ENCODE measurements at places on chromosomes 7 and 10.
A peak's percentile ranks its signal among the peaks of the same experiment; 100 is the strongest.

GRCh38 chr7:17968791-17969715 is 28.8 kb upstream of the SNX13 start:
- DNase-seq, result no peak

DNA sequence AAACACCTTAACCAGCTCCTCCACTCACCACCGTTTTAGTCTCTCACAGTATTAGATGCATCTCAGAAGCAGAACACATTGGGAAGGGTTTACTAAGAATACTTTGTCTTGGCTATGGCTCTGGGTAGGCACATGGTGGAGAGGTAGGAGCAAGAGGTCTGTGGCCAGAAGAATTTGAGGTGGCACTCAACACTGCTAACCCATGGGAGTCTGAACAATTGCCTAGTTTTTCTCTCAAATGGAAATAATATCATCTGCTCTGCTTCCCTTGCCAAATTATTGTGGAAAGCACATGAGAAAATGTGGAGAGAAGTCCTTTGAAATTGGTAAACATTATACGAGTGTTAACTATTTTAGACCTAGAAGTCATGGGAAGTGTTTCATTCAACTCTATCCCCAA is 214.3 kb downstream of the SKAP2 start:
- no peak for DNase-seq

- no peak for DNase-seq
Measured at GRCh38 chr10:64101606-64102263, 580.5 kb downstream of the REEP3 start.

- no peak for DNase-seq
Measured at GRCh38 chr7:45153233-45153632, 4.4 kb upstream of the RAMP3 start.

- no peak for DNase-seq
Measured at GRCh38 chr7:25720427-25720826, 431.6 kb upstream of the NFE2L3 start.

DNA sequence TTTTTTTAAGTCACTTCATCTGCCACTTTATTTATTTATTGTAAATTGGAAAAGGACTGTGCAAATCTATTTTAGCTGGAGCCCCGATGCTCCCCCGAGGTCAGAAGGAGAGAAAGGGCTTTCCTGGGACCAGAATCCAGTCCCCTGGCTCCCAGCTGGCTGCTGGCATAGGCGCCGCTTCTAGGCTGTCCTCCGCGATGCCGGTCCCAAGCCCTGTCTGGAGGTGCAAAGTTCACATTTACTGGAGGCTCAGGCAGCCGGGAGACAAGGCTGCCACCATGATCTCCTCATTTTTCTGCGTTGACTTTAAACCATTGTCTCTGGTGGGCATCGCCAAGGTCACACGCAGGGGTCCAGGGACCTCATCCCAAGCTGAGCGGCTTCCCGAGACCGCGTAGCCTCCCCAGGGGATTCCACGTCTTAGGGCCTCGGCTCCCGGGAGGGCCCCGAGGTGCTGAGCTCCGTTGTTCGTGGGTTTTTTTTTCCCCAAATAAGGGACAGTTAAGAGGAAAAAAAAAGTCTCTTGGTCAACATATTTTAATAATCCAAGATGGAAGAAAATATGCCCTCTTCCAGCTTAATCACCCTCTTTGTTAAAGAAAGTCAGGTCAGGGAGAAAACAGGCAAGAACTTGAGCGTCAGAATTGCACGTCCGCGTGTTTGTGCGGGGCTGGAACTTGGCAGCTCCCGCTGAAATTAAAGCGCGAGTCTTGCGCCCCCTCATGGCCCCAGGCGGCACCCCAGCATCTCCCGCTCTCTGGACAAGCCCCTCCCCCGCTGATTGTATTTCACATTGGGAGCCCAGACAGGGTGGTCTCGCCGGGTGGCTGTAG is 11.9 kb downstream of the RGR start:
- peak; percentile 57 for DNase-seq

DNA sequence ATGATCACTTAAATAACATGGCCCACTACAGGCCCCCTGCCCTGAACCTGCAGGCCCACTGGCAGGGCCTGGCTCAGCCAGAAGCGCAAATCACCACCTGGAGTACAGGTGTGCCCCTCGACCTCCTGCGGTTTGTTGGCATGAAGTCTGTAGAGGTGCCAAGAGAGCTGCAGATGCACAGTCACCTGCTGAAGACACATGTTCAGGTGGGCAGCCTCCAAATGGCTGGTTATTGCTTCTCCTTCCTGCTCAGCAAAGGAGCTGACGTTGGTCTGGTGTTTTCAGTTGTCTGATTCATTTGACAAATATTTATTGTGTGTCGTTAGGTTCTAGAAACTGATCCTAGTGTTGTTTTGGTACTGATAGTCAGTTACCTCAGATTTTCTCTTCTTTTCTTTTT is 29.0 kb downstream of the DHTKD1 start:
- no peak for DNase-seq

GRCh38 chr10:28253169-28253785 is 49.6 kb downstream of the MPP7 start:
- DNase-seq, result no peak

DNA sequence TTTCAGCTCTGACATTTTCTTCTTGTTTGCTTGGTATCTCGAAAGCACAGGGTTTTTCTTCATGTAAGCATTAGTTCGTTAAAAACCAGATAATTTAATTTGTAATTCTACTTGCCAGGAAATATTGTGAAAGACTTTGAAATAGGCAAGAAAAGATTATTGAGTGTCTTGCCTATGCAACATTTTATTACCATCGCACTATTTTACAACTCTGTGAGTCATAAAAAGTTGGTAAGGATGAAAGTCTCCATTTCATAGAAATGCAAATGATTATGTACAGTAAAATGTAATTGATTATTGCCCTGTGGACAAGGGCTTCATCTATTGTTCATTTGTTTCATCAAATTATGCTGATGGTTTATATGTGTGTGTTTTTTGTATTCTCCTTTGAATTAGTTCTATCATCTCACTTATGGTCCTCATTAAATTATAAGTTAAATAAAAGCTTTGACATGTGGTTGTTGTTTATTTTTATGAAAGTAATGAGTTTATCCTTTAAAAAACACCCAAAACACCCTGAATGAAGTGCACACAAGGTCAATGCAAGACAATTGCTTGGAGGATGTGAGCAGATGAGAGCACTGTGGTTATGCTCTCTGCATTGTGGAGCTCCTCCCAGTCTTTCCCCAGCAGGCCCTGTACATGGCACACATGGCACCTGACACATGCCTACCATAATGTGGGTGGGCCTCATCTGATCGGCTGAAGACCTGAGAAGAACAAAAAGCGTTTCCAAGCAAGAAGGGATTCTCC is 230.8 kb downstream of the CXCL12 start:
- DNase-seq, result no peak

DNA sequence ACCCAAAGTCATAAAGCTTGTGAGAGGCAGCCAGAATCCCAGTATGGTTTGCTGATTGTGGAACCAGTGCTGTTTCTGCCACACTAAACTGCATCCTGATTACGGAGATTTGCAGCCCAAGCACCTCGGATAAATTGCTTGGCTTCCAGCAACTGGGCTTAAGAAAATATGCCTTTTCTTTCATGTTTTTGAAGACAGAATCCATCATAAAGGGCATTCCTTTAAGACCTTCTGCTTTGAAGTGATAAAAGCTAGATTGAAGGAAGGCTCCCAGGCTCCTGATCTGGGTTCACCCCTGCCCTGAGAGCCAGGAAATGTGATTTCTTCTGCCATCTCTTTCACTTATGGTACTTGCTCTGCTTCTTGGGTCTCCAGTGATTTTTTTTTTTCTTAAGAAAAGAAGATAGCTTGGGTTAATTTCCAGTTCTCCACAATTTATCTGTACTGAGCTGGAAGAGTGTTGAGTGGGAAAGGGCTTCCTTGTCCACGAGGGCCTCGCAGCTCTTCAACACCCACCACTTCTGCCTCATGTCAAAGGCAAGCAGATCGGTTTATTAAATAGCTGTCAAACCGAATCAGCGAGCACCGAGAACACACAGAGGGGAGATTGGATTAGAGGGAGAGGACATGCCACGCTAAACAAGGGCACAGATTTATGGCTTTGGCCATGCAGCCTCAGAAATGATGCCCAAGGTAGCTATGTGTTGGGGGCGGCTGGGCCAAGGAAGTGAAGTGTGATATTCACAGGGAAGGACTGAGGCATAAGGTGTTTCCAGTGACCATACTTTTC is 94.9 kb upstream of the TBX20 start:
- DNase-seq, result no peak

- peak; percentile 37 for DNase-seq
Measured at GRCh38 chr7:104956753-104957450, 57.1 kb upstream of the KMT2E start.

GRCh38 chr10:117631276-117632145 is 89.0 kb downstream of the EMX2 start:
- DNase-seq, result no peak

DNA sequence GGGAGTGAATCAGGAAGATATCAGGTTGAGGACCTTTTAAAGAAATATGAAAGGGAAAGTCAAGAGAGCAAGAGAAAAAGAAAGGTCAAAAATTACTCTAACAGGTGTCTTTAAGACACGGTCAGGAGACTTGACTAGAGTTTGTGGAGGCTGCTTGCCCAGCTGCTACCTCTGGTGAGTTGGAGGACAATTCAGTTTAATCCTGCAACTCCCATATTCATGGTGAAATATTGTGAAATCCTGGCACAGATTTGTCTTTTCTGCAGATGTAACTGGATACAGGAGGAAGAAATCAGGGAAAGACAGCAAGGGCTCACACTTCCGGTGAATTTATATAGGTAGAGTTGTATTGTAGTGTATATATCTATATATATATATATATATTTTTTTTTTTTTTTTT is 93.5 kb downstream of the AKAP9 start:
- DNase-seq, result no peak

- no peak for DNase-seq
Measured at GRCh38 chr7:46494441-46494840, 573.4 kb upstream of the IGFBP3 start.

DNA sequence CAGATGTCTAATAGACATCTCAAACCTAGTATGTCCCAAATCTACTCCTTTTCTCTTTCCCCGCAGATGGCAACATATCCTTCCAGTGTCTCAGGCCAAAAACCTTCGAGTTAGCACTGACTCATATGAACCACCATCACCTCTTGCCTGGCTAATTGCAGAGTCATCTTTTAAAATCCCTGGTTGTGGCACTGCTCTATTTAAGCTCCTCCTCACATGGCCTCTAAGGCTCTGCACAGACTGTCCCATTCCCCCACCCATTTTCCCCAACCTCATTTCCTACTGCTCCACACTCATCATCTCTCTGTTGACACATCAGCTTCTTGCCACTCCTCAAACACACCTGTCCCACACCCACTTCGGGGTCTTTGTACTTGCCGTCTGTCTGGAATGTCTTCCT is 16.8 kb upstream of the HBP1 start:
- no peak for DNase-seq

GRCh38 chr7:87510411-87510875 is 35.0 kb upstream of the ABCB4 start:
- DNase-seq, result no peak

- DNase-seq, result no peak
Measured at GRCh38 chr7:46626691-46627310, 705.7 kb upstream of the IGFBP3 start.

GRCh38 chr10:130664526-130664925 is 528.3 kb downstream of the GLRX3 start:
- no peak for DNase-seq

DNA sequence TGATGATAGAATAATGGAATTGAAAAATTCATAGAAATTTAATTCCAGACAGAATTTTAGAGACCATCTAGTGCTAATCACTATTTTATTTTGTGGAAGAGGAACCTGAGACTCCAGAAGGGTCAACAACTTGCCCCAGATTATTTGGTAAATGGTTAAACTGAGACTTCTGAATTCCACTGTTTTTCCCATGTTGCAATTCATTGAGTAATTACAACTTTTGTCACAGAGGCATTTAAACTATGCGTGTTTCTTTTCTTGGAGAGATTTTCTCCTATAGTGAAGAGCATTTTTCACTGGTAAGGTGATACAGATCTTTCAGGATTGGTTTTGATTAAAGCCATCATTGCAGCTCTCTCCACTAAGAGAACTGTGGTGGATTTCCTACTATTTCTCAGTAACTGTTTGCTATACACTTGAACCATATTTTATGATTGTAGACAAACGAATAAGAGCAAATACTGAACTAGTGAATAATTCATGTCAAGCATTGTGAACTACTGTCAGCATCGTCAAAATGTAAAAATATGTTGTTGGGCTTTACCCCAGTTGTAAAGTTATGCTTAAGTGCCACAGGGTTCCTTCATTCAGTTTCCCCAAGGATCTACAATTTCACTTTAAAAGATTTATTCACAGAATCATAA is 26.5 kb downstream of the LRGUK start:
- no peak for DNase-seq

- DNase-seq, result peak; percentile 87
Measured at GRCh38 chr7:47179812-47180515, 401.9 kb downstream of the TNS3 start.

- DNase-seq, result peak; percentile 46
Measured at GRCh38 chr10:126634911-126635310, 35.6 kb downstream of the C10orf90 start.
